ENCODE measurements at places on chromosomes 13 and 19.

DNA sequence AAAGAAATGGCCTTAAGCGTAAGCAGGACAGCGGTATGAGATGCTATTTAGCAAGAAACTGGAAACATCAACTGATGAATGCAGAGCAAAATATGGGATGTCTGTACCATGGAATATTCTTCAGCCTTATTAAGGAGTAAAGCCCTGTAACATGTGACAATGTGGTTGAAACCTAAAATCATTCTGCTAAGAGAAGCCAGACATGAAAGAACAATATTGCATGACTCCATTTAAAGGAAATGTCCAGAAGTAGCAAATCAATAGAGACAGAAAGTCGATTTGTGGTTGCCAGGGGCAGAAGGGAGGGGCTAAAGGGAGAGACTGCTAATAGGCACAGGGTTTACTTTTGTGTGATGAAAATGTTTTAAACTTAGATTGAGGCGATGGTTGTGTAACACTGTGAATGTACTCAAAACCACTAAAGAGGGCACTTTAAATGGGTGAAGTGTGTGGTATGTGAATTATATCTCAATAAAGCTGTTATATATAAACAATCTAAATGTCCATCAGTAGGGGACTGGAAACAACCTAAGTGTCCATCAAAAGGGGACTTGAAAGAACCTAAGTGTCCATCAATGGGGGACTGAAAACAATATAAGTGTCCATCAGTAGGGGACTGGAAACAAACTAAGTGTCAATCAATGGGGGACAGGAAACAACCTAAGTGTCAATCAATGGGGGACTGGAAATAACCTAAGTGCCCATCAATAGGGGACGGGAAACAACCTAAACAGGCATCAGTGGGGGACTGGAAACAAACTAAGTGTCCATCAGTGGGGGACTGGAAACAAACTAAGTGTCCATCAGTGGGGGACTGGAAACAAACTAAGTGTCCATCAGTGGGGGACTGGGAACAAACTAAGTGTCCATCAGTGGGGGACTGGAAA lies 45.4 kb downstream of the CCL25 start:
- no peak for DNase-seq

GRCh38 chr19:28213470-28214082 lies 999.4 kb downstream of the UQCRFS1 start:
- DNase-seq = peak; percentile 52

- peak; percentile 63 for DNase-seq
Observed at GRCh38 chr13:82344867-82345266, 1537.4 kb downstream of the SLITRK1 start.

GRCh38 chr13:24218338-24218737 lies 57.8 kb downstream of the SPATA13 start:
- no peak for DNase-seq

DNA sequence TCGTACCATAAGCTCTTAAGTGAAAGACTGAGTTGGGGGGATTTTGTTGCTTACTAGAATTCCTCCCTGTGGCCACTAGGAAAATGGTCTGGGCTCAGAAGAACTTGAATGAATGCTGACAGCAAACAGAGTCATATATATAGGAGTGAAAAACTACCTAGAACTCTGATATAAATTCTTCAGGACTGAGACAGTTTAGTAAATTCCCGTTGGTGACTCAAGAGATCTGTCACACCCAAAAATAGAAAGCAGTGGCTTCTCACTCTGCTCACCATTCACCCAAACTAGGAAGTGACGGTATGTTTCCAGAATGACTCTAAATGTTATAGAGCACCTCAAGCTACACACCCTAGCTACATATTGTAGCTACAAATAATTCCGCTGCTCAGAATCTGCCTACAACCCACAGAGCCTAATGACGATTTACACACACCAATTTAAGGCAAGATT lies 116.2 kb downstream of the TBC1D4 start:
- no peak for DNase-seq

GRCh38 chr19:7242601-7243258 lies 51.5 kb downstream of the INSR start:
- no peak for DNase-seq

- DNase-seq = no peak
Observed at GRCh38 chr19:6530386-6531162, at the start of gene TNFSF9. TSS of gene TNFSF9 (plus strand) at chr19:6531026. CDS start at chr19:6531037, 11 bp downstream.

- peak; percentile 41 for DNase-seq
Observed at GRCh38 chr13:82681535-82681934, 1200.7 kb downstream of the SLITRK1 start.

DNA sequence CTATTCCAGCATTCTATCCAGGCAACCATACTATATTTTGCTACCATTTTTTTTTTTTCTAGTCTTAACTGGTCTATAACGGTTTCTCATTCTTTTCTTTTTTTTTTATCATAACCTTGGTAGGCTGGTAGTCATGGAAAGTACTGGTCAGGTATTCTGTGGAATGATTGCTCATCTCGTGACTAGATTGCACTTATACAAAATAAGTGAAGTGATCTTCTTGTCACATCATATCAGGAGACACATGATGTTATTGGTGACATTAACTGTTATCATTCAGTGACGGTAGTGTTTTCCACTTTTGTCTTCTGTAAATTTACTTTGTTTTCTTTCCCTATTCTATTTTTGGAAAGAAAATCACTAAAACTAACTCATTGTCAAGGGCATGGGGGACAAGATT lies 239.3 kb upstream of the SLITRK6 start:
- no peak for DNase-seq

GRCh38 chr13:20217168-20217567 lies 15.0 kb downstream of the GJB6 start:
- no peak for DNase-seq

All from SJCRH30 (cell line).